ENCODE measurements at places on chromosomes 5 and 9.

DNA sequence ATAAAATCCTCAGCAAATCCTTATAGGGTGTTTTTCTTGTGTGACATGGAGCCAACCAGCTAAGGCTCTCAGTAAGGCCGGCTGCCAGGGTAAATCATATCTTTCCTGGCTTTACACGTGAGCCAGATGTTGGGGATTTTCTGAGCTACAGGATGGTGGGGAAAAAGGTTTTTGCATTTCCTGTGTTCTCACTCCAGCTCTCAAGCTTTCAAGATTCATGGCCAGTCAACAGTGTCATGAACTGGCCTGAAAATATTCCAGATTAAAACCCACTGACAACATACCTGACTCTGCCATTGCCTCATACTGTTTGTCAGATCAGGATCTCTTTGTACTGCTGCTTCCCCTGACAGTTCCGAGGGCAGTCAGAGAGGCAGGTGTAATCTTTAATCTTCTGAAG is 306.9 kb downstream of the GLIS3 start:
- no peak for DNase-seq

- DNase-seq: no peak
Observed at GRCh38 chr5:92372766-92373165, 989.6 kb upstream of the ARRDC3 start.

- DNase-seq: no peak
Observed at GRCh38 chr5:176596689-176597416, 13.1 kb downstream of the GPRIN1 start.

DNA sequence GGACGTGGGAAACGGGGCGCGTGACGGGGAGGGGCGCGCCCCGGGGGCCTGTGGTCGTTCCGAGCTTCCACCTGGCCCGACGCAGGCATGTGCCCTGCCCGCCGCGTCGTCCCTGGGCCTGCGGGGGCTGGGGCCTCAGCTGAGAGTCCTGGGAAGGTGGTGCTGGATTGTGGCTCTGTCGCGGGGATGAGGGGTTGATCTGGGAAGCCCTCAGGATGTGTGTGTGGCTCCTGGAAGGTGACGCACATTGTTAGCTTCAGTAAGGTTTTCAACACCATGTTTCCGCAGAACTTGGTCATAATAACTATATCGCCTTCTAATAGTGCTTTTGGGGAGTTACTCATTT is 589.1 kb downstream of the MTRR start:
- no peak for DNase-seq

GRCh38 chr5:22057012-22057411 is 796.1 kb downstream of the CDH12 start:
- DNase-seq: no peak

DNA sequence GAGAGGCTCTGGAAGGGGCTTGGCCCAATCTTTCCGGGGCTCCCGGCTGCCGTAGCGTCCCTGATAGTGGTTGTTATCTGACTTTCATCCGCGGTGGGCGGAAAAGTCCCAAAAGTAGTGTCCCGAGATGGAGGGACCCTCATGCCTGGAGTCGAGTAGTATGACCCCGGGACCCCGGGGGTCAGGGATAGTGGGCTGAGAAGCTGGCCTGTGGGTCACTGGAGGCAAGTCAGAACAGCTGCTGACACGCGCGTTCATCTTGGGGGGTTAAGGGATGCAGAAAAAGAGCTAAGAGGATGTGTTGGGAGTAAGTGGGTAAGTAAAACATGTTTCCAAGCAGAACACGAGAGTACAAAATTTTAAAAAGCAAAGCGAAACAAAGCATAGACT is 123.4 kb downstream of the TMEM161B start:
- no peak for DNase-seq

- no peak for DNase-seq
Observed at GRCh38 chr9:130301483-130302286, 36.1 kb downstream of the HMCN2 start.

DNA sequence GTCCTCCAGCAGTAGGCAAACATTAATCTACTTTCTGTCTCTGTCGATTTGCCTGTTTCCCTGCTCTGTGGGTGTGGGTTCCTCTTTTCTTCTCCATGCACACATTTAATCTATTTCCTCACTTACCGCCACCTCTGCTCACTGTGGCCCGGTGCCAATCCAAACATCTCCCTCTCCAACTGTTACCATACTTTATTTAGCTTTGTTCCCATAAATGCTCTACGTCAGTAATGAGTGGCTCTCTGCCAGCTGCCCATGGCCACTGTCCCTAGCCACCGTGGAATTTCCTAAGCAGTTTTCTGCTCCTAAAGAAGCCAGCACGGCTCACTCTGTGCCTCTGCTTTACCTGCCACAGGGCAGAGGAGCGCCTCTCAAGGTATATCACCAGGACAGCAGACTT is 19.5 kb upstream of the GOLPH3 start:
- DNase-seq: peak; percentile 68

DNA sequence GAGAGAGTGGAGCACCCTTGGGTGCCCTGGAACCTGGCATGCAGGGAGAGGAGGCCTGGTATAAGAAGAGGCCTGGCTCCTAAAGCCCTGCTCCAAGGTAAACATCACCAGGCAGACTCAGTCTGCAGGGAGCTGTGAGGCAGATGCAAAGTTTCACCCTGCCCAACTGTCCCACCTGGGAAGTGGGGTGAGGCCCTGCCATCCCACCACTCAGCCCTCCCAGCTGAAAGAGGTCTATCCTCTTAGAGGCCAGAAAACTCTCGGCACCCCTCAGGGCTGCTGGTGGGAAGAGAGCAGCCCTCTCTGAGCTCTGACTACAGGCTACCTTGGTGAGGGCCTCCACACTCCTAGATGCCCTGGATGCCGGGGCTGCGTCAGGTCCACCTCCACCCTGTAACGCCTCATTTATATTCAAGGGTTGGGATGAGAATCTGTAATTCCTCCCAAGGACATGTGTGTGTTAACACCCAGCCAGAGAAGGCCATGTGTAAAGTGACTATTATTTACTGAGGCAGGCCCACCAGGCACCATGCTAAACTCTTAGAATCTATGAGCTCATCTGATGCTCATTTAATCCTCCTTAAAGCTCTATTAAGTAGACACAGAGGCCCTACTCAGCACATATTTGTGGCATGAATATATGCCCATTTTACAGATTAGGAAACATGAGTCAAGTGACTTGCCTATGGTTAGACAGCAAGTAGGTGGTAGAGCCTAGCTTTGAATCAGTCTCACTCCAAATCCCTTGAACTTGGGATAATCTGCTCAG is 205.9 kb downstream of the FSTL4 start:
- no peak for DNase-seq

GRCh38 chr5:14767735-14768507 is 103.4 kb downstream of the OTULIN start:
- peak; percentile 37 for DNase-seq

- DNase-seq: no peak
Observed at GRCh38 chr9:121450241-121450640, 49.4 kb downstream of the GGTA1 start.

- DNase-seq: no peak
Observed at GRCh38 chr9:123267481-123268198, 746 bp downstream of the STRBP start.

- no peak for DNase-seq
Observed at GRCh38 chr9:111948951-111949350, 52.3 kb downstream of the UGCG start.

DNA sequence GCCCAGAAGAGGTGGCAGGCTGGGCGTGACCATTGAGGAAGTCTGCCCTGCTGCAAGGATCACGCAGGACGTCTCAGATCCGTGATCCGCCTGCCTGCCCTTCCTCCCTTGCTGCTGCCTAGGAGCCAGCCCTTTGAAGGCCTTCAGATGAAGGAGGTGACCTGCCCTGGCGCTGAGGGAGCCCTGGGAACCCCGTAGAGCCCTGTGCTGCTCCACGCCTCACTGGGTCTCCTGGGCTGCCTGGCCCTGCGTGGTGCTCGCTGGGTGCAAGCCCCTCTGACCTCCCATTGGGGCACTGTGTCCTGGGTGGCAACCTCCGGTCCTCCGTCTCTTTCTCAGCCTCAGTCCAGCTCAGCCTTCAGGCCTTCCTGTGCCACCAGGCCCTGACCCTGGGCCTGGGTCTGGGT is 295.3 kb upstream of the IRX4 start:
- no peak for DNase-seq

GRCh38 chr9:113622600-113623400 is 159.3 kb downstream of the RGS3 start:
- DNase-seq: peak; percentile 70
